LNCaP clone FGC (cell line): ENCODE measurements at places on chromosomes 1 and 21.

GRCh38 chr1:168472223-168472622, 71.6 kb downstream of the XCL2 start:
- no peak for DNase-seq

GRCh38 chr1:181335631-181336030, 147.7 kb upstream of the CACNA1E start:
- DNase-seq = no peak

DNA sequence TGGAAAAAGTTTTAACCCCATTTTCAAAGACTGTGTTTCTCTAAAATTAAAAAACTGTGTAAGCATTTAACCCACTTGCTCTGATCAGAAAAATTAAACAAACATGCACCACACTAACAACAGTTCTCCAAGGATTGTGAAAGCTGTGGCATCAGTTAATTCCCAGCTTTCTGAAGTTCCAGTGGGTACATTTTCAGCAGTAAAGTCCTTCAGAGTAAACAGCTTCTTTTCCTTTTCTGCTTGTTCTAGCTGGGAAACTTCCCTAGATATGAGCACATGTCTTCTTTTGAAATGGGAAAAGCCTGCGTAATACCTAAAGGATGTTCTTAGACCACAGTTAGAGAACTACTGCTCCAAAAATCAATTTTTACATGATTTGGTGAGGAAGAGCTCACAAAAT, 11.1 kb downstream of the PRRX1 start:
- DNase-seq = no peak

DNA sequence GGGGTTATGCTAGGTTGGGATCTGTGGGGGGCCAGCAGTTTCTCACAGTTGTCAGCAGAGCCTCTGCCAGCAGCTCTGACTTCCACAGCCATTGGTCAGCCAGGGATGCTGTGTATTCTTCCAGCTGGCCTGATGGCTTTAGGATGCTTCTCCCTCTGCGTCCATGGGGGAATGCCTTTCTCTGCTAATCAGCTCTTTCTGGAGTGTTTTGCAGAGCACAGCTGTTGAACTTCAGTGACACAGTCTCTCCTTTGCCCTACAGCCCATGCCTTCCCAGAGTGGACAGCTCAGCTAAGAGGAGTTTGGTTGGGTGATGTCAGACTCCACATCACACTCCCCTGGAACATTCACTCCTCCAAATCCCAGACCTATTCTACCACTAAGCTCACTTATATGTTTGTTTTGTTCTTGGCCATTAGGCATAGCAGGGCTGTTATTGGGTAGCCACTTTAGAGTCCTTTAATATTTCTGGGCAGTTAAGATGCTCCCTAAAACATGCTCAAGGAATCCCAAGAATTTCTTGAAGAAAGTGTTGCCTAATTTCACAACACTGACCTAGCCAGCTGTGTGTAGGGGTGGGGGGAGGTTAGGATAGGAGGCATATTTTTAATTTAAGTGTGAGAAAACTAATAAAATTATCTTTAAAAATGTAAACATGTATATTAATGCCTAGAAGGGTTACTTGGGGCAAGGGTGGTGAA, 75.3 kb upstream of the KIAA0040 start:
- DNase-seq = no peak

DNA sequence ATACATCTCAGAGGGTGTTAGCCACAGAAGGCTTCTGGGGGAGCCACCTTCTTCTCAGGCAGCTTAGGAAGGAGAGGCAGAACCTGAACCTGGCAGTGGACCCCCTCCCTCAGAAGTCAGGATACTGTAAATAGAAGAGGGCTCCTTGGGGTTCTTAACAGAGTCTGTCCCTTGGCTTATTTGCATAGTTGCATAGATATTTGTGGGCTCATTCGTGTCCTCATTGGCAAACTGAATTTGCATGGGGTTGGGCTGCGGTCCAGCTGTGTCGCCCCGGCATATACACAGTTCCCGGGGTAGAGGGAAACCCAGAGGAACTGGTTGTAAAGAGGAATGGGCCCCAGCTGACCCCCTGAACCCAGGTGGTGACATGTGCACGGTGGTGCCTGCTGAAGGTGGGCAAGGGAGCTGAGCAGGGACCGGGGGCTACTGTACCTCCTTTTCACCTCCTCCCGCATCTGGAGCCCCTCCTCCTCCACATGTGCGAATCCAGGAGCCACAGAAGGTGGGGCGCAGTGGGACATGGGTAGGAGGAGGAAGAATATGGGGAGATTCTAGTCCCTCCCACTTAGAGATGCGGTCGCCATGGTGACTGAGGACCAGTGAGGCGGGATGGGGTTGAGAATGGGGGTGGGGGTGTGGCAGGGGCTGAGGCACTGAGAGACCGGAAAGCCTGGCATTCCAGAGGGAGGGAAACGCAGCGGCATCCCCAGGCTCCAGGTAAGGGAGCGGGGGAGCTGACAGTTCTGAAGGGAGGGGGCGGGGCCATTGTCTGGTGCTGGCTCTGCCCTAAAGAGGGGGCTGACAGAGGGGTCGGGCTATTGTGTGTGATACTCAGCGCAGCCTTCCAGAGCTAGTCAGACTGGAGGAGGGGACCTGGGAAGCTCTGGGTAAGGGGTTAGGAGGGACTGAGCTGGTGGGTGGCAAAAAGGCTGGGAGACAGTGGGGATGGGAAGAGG, 3.7 kb upstream of the SEMA4A start:
- no peak for DNase-seq

DNA sequence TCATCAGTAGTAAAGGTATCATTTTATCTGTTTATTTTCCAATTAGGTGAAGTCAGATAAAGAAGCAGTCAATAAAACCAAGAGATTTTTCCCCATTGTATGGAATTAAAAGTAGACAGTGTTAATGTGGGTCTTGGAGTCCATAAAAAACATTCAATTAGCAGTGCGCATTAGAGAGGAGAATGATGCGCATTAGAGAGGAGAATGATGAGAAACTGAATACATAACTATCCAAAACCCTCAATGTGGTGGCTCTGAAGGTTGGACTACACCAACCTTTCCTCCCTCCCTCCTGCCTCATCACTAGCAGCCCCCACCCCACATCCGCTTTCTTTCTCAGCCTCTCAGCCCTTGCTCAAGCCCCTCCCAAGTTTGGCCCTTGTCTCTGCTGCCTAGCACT, 99.5 kb downstream of the DAB1 start:
- no peak for DNase-seq

GRCh38 chr1:237864338-237865244, 26.1 kb downstream of the ZP4 start:
- DNase-seq = peak; percentile 52

- DNase-seq = no peak
These were observed 9.3 kb upstream of the ETS2 start for GRCh38 chr21:38796424-38796823.

DNA sequence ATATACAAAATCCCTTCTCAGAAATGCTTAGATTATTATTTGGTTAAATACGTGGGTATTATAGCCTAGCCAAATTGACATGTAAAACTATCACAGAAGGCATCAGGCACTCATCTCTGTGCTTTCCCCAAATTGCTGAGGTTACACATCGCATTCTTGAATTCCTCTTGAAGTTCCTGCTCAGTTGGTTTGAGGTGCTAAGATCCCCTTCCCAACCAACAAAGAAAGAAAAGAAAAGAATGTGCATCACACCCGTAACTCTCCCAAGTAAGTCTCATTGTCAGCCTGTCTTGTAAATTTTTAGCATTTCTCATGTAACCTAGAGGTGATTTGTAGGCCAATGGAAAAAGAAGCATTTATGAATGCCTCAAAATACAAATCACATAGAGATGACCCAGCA, 539.2 kb upstream of the PRMT6 start:
- DNase-seq = no peak

DNA sequence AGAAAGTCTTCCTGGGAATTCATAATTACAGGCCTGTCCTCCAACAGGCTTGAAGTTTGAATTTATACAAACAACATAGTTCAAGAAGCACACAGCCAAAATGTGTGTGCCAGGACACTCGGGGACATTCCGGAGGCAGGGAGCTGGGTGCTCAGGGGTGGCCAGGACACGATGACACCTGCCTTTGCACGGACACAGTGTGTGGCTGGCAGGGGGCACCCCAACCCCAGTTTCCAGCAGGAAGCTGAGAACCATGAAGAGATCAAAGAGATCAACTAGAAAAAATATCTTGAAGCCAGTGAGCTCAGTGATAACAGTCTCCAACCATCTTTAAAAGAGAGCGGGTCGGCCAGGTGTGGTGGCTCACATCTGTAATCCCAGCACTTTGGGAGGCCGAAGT, 32.5 kb upstream of the TRAPPC10 start:
- DNase-seq = peak; percentile 53
